Activated CD8-positive, alpha-beta memory T cell treated with anti-CD3 and anti-CD28 coated beads, Interleukin-2, amount 10 ng/mL, durations not matched to agents 7 days and 5 days (primary cell): ENCODE measurements at places on chromosomes 1 and 21.

DNA sequence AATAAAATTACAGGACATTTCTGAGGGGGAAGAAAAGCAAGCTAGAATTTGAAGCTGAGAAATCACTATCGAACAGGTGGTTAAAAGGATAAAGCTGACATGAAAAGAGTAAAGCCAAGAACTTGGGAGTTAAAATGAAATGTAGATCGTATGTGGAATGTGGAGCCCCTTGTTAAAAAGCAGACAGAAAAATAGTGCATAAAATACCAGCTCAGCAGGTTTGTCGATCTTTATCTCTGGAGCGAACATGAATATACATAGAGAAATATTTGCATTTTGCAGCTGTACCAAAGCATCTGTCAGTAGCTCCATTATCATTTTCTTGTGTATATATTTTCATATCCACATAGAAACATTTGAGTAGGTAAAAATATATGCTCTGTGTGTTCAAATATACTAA, 73.6 kb upstream of the CDC42BPA start:
- DNase-seq, result no peak

- peak; percentile 83 for DNase-seq
These were observed 9.8 kb upstream of the CDC20 start for GRCh38 chr1:43348809-43349593.

DNA sequence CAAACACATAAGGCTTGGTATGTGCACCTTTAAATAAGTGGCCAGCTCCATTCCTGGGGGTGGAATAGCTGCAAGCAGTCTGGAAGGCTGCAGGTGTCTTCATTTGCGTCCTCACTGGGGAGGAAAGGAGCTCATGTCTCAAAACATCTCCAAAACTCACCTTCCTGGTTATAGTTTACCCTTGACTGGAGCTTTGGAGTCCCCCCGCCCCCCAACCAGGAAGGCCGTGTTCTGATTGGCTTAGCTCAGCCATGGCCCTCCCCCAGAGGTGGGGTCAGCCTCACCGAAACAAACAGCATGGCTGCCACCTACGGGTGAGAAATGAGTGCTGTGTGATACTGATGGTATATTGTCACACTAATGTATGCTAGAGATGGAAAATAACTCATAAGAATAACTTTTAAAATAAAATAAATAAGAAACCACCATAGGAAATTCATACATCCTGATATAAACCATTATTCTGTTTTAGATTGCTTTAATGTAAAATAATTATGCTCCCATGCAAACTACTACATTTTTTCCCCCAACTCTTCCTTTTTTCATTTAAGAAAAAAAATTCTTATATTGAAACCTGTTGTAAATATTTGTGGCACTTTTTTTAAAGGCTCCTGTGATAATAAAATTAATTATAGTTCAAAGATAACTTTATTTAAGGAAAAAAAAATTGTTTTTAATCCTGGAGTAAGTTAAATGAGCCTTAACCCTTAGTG, 90.8 kb downstream of the ZP4 start:
- DNase-seq, result peak; percentile 51

GRCh38 chr1:43531107-43531905, 623 bp downstream of the PTPRF start:
- no peak for DNase-seq

DNA sequence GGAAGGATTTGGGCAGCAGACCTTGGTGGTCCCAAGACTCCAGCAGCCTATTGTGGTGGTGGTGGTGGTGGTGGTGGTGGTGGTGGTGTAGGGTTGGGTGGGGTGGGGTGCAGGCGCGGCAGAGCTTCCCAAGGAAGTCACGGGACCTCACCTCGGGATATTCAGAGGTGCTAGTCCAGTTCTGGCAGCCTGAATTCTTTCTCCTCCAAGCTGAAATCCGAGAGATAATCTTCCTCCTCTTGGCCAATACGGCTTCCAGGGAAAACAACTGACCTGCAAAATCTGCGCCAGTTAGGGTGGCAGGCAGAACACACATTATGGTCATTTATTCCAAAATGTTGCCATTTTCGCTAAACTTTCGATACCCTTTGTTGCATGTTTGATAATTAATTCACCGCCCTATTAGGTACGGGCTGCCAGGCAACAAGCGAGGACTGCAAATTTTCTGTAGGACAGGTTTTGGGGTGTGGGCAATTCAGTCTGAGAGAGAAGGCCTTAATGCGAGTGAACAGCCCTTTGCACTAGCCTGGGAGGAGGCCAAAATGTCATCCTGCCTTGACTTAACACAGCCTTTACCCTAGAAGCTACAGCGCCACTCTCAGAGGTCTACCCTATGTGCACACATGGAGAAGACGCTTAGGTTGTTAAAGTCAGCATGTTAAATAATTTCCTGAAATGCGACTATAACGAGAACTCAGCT, 33.2 kb upstream of the BSDC1 start:
- no peak for DNase-seq

GRCh38 chr1:25361901-25362300, 23.8 kb downstream of the TMEM50A start:
- no peak for DNase-seq

GRCh38 chr1:178818416-178818815, 52.5 kb downstream of the ANGPTL1 start:
- no peak for DNase-seq

DNA sequence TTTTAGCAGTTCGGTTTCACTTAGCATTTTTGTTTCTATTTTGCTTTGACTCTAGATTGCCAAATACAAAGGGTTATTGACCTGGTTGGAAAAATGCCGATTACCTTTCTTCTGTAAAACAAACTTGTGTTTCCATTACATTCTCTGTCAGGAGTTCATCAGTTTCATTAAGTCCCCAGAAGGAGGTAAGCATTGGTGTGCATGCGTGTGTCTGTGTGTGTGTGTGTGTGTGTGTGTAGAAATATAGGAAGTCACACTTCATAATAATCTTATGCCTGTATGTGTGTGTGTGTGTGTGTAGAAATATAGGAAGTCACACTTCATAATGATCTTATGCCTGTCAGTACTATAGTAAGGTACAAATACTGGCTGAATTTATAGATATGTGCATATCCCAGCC, 10.0 kb downstream of the RGSL1 start:
- no peak for DNase-seq

GRCh38 chr1:101239095-101240040, 2.5 kb downstream of the S1PR1 start:
- peak; percentile 88 for DNase-seq

GRCh38 chr1:66351913-66352312, 182.0 kb upstream of the SGIP1 start:
- peak; percentile 67 for DNase-seq

- no peak for DNase-seq
These were observed 33.7 kb downstream of the RAB3B start for GRCh38 chr1:51956528-51957509.

DNA sequence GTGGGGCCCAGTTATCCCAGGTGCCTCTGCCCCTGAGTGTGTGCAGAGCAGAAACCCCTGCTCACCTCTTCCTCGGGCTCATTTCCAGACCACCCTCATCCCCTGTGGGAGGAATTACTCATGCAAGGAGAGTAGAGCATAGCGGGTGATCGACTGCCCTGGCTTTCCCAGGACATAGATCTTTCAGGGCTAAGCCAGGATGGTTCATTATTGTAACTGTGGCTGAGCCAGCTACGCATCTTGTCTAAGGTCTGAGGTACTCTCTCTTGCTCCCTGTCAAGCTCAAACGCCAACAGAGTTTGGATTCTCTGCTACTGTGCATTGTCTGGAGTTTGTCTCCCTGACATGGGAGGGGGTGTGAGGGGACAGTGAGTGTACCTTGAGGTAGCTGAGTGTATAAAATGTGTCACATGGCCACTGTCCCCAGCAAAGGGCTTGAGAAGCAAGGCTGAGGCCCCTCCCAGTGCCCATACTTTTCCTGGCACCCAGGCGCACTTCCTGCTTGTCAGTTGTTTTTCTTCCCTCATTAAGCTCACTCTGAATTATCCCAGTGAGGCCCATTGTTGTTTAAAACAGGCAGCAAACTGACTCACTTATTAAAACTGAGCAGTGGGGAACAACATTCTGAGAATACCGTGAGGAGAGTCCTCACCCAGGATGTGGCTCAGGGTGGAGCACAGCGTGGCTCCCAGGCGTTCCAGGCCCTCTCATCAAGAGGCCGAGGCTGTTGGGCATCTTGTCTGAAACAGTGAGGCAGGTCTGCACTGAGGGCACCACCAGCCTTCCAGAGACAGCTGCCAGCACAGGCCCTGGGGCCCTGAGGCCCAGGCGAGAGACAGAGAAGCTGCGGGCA, 92.9 kb downstream of the LAMC2 start:
- DNase-seq, result no peak

DNA sequence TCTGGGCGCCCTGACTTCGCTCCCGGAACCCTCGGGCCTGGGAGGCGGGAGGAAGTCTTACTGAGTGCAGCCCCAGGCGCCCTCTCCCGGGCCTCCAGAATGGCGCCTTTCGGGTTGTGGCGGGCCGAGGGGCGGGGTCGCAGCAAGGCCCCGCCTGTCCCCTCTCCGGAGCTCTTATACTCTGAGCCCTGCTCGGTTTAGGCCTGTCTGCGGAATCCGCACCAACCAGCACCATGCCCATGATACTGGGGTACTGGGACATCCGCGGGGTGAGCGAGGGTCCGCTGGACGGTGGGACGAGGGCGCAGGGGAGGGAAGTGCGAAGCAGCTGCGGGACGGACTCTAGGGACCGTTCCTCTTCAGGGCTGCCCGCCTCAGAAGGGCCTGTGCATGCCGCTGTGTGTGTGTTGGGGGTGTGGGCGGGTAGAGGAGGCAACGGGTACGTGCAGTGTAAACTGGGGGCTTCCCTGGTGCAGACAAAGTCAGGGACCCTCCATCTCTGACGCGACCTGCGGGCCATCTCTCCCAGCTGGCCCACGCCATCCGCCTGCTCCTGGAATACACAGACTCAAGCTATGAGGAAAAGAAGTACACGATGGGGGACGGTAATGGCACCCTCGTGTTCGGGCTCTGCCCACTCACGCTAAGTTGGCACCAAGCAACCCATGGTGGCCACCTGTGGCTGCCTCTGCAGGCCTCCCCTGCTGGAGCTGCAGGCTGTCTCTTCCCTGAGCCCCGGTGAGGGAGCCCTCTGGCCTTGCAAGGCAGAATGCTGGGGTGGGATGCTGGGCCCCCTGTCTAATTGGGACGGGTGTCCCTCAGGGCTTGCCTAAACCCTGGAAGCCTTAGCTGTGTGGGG, at the start of gene GSTM1:
Gene GSTM1 (plus strand): TSS at position 177 of the 859 bp plus-strand sequence. CDS start 57 bp downstream, at position 234.
- no peak for DNase-seq

GRCh38 chr1:40303790-40304189, 13.3 kb downstream of the COL9A2 start:
- no peak for DNase-seq
